ENCODE measurements at places on chromosomes 1 and 21.

DNA sequence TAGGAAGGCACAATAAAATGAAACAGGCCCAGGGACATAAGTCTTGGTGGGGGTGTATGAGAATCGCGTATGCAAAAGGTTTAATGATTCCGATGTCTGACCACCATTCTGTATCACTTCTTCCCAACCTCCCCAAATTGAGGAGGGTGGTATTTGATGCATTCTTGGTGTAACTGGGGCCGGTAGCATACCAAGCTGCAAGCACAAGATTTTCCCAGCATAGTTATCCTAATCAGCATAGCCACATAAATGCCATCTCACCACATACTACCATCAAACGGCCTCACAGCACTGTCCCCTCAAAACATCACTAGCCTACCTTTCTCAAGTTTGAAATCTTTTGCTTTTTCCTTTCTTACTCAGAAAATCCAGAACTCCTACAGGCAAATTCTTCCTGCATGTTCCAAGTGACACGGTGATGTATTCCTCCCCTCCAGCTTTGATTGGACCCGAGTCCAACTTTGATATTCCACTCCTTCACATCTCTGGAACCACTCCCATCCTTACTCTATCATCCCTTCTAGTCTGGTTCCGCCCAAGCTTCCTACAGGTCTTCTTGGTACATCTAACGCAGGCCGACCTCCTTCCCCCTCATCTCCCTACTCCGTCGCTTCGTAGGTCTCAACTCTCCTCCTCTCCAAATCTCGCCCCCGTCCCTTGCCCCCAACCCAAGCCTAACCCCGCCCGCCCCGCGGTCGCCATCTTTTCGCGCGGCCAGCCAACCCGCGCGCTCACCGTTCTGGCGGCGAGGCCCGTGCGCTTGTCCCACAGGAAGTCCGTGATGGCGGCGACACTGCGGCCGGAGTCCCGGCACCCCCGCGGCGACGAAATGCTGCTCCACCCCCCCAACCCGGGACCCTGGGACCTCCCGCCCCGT is 600 bp downstream of the CLK2 start:
- no peak for DNase-seq

GRCh38 chr21:14095056-14095455 is 115.7 kb downstream of the LIPI start:
- no peak for DNase-seq

DNA sequence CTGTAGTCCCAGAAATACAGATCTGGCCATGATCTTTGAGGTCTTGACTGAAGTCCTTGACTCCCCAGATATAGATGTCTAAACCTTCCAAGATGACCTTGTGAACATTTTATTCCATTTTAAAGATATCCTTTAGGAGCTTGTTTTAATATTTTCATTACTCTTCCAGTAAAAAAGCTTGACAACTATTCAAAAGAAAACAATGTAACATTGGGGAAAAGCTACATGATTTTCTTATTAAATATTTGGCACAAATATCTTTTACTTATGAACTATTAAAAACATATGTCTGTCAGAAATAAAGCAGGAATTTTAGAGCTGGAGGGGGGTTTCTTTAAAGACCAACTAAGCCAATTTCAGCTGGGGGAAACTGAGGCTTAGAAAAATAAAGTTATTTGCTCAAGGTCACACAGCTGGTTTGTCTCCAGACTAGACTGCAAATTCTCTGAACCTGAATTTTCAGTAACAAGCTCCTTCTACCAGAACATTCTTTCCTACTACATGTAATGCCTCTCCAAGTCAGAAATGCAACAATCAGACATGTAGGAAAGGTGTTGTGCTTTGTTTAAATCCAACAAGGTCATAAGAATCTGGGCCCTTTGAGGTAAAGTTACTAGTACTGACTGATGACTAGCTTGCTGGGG is 67.0 kb upstream of the PTCH2 start:
- no peak for DNase-seq

DNA sequence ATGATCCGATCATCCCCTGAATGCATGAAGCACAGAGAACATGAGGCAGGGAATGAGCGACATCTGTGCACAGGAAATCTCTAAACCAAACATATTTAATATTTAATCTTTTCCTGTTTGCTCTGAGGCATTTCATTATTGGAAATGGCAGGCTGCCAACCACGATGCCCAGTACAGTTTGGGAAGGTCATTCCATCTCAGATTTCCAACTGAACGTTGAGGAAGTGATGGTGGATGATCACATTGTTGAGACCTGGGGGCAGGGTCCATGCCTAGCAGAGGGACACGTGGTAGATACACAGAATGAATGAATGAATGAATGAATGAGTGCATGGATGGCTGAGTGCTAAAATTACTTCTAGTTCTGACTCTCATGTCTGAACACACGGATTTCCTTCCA is 15.9 kb upstream of the FASLG start:
- no peak for DNase-seq

DNA sequence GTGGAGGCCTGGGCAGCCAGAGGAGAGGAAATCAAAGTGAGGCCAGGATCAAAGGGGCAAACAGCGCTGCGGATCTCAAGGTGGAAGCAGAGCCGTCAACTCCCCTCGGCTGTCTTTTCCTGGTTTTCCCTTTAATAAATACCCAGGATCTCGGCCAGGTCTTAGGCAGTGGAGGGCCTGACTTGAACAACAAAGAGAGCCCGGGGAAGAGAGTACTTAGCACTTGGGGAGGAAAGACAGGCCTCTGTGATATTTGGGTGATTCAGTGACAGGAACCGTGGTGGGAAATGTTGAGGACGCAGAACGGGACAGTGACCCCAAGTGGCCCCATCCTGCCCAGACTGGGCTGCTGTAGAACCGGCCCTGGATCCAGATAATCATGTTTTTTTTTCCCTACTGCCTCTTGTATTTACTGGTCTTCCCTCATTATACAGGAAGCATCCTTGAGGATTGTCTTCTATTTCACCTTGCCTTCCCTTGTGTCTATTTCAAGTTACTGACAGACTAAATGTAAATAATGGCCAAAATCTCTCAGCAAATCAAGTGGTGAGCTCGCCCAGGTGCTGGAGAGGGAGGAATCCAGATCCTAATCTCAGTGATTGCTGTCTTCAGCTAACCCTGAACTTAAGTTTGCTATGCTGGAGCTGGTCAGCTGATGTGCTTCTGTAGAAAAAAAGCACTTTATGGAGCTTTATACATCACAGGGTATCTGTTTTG is 2.8 kb upstream of the MIXL1 start:
- no peak for DNase-seq

DNA sequence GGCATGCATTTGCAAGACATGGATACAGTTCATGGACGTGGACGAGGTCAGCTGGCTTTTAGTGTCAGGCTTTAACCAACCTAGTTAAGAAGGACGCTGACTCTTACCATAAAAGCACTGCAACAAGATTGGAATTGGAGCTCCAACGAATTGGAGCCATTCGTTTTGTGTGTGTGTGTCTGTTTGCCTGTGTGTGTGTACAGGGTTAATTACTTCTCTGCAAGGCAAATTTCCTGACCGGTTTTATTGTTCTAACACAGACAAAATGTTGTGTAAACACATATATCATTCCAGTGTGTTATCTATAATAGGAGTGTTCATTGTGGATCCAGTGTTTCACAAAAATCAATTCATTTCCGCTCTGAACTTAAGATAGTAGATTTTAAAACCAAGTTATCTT is 7.9 kb downstream of the ITSN1 start:
- DNase-seq, result no peak

Data from stimulated activated CD4-positive, alpha-beta T cell treated with anti-CD3 and anti-CD28 coated beads, Interleukin-4, amount 100 ng/mL, for 48 hours (primary cell).